Activated T-helper 1 cell treated with anti-CD3 and anti-CD28 coated beads, Interleukin-12 subunit alpha, Interleukin-12 subunit beta, Interleukin-2, Interleukin-4 antibody, amounts not matched to agents 30 ng/mL and 10 ng/mL and 1 ng/mL, durations not matched to agents 14 hours and 24 hours and 36 hours (primary cell): ENCODE measurements at places on chromosomes 6 and 20. TPM values are rescaled to one million over a fixed set of nuclear protein-coding genes. Genes with fewer than 3 reads are reported as not detected.

GRCh38 chr20:34701405-34702085 lies 2.6 kb upstream of the TP53INP2 start:
- no peak for DNase-seq

DNA sequence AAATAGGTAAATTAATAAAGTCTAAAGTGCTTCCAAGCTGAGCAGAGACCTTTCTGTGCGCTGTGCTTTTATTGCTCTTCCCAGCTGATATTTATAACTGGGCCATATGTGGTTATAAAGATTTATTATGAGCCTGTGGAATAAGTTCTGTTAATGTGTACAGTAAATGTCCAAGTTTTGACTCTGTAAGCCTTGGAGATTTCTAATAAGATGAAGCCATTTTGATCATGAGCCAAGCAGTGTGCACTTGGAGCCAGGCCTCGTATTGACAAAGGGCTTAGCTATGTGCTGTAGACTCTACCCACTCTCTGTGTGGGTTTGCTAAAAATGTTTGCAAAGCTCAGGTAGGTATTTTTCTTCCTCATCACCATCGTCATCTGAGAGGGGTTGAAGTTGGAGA lies 361.1 kb downstream of the FOXA2 start:
- DNase-seq, result no peak

DNA sequence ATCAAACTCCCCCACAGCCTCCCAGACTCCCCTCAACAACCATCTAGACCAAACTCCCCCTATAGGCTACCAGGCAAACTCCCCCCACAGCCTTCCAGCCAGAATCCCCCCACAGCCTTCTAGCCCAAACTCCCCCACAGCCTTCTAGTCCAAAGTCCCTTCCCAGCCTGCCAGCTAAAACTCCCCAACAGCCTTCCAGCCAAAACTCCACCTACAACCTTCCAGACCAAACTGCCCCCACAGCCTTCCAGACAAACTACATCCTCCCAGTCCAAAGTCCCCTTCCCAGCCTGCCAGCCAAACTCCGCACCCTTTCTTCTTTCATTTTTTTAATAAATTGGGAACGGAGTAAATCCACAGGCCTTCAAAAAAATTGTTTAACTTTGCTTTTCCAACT lies 37.4 kb upstream of the SYNDIG1 start:
- no peak for DNase-seq

- no peak for DNase-seq
These were observed 33.0 kb upstream of the SCP2D1 start for GRCh38 chr20:18780385-18781130.

GRCh38 chr6:128479048-128479666 lies 41.2 kb downstream of the PTPRK start:
- no peak for DNase-seq

GRCh38 chr20:47300071-47300470 lies 56.4 kb downstream of the ZMYND8 start:
- DNase-seq, result no peak

DNA sequence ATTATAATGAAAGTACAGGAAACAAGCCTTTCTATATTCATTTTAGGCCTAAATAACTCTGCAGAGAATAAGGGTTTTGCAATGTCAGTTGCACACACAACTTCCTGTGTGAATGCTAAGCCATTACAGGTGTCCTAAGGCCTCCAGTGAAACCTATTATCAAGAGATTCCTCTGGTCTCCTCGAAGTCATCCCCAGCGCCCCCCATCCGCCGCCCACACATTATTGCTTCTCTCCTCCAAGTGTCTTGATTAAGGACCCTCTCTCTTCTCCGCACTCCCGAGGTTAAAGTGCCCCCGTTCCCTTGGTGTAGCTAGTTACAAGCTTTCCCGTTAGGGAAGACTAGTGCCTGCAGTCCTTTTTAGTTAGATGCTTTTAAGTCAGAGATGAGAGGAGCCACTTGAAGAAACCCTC lies 1.3 kb downstream of the HIVEP2 start:
- peak; percentile 36 for DNase-seq

DNA sequence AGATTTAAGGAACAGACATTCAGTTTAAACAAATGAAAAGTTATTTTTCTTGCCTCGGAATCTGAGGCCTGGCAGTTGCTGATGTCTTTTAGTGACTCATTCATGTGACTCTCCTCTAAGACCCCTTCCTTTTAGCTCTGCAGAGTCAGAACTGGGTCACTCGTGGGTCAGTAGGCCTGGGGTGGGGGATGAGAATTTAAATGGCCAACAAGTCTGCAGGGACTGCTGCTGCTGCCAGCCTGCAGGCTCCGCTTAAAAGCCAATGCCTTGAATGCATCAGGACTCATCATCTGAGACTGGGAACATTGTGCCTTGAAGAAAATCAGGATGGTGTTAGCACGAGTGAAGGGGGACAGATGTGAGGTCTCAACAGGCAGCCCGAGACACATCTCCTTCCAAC lies 404.3 kb downstream of the CDH26 start:
- DNase-seq, result no peak

TCP11 gene
- not detected in 2 replicates for total RNA-seq

DNA sequence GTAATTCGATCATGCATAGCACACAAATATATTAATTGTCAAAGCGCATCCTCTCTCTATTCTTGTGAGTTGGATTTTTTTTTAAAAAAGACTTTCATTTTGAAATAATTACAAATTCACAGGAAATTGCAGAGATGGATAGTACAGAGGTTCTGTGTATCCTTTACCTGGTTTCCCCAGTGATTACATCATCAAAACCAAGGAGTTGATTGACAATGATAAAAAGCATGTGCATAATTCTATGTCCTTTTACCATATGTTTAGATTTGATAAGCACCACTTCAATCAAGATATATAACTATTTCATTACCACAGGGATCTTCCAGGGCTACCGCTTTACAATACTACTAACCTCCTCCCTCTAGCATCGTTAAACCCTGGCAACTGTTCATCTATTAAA lies 40.2 kb downstream of the CCN2 start:
- DNase-seq, result no peak

GRCh38 chr6:85465762-85466161 lies 15.9 kb downstream of the NT5E start:
- DNase-seq, result no peak

AKIRIN2 gene
- total RNA-seq, result 40.1 and 42.0 TPM in 2 replicates

- no peak for DNase-seq
These were observed 653 bp downstream of the NAA20 start for GRCh38 chr20:20017844-20018185.

TBXT gene
- total RNA-seq, result not detected in 2 replicates

PHF3 gene
- total RNA-seq, result 42.7 and 45.3 TPM in 2 replicates

GRCh38 chr6:161359618-161359945 lies 85.7 kb upstream of the AGPAT4 start:
- DNase-seq, result no peak

TINAG gene
- total RNA-seq, result not detected in 2 replicates

DNA sequence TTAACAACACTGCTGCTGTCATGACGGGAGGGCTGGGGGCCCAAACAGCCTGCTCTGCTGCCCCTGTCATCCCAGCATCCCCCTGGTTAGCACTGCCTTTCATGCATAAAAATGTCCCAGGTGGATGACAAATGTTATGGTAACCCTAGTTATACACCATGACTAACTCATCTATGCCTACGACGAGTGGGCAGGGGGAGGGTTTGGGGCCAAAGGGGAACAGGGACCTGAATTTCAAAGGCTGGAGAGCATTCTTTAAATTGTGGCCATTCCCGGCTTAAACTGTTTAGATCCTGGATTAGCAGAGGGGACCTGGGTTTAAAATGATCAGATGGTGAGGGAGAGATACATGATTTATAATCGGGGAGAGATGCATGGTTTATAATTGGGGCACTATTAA lies 24.4 kb downstream of the GNAS-AS1 start:
- DNase-seq, result no peak

KHDC1L gene
- not detected in 2 replicates for total RNA-seq

PHIP gene
- total RNA-seq, result 34.8 and 37.2 TPM in 2 replicates

GRCh38 chr20:21569586-21569985 lies 55.7 kb upstream of the NKX2-2 start:
- no peak for DNase-seq

- no peak for DNase-seq
These were observed 223.1 kb upstream of the PDE10A start for GRCh38 chr6:165886169-165886568.

WFDC10B gene
- not detected in 2 replicates for total RNA-seq

DNA sequence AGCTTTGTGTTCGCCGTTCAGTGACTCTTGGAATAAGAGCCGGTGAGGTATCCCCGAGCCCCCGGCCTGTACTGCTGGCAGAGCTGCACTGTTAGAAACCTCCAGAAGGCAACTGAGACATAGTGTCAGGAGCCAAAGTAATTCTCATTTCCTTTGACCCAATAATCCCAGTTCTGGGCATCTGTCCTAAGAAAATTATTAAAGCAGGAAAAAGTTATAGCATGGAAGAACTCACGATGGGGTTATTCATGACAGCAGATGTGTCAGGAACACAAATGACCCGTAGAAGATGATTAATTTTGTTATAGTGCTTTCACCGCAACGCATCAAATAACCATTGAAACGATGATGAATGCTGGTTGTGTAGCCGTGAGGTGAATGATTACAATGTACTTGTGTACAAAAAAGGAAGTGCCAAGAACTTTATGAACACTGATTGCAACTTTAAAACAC lies 20.3 kb downstream of the CYP21A2 start:
- DNase-seq, result no peak

KCNS1 gene
- total RNA-seq, result 0.49 and 0.51 TPM in 2 replicates

GRIK2 gene
- total RNA-seq, result not detected in 2 replicates

KCNQ2 gene
- total RNA-seq, result not detected in 2 replicates

DNA sequence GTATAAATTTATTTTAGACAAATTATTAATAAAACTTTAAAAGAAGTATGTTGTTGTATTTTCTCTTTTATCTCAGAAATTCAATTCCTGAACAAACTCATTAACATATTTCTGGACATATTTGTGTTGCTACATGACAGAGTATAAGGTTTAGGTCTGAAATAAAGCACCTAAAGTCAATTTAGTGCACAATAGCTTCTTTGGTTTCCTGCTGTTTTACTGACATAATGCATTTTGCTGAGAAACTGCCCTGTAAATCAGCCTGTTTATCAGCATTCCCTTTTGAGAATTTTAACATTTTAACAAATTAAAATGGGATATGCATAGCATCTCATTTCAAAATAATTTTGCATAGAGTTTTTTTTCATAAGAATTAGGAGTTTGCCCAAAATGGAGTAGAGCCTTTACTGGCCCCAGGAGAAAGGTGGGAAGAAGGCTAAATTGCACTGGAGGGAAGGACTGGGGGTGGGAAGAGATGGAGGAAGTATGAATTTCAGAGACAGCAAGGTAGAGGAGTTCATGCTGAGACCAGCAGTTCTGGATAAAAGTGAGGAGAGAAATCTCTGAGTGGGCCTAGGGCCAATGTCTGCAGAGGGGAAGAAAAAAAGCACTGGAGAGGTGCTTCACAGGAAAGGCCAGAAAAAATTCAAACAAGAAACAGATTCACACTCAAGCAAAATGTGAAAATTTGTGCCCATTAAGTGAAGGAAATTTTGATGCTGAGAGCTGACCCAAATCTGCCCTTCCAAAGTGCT lies 324.2 kb upstream of the HSF2 start:
- no peak for DNase-seq

SMPDL3A gene
- total RNA-seq, result 0.47 and 0.64 TPM in 2 replicates

COL12A1 gene
- total RNA-seq, result 0.03 TPM in 1 of 2 replicates, not detected in the other

KIAA0408 gene
- total RNA-seq, result 14.7 and 16.9 TPM in 2 replicates

BACH2 gene
- total RNA-seq, result 68.1 and 71.2 TPM in 2 replicates

TMC2 gene
- total RNA-seq, result not detected in 2 replicates

DNA sequence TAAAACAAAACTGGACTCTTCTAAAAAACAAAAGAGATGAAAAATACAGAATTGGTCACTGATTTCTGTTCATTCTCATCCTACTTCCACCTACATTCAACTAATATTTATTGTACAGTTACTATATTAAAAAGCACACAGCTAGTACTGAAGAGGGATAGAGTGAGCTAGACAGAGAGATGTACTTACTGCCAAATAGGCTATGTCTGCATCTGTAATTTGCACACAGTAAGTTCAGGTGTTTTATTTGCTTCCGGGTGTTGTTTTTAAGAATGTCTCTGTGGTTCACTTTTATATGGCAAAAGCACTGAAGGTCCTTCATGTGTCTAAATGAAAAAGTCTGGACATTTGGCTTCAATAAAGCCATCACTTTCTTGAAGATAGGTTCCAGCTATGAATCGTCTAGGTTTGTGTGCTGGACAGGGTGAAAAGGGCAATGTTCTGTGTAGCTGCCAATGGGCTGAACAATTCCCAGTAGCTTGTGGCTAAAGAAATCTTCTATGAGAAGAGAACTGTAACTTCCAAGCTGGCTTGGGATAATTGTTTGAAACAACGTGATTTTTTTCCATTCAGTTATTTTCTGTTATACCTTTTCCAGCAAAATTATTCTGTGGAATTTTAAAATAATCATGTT lies 47.3 kb downstream of the EPB41L2 start:
- no peak for DNase-seq

STMND1 gene
- not detected in 2 replicates for total RNA-seq

PDSS2 gene
- total RNA-seq, result 11.8 and 14.5 TPM in 2 replicates

- DNase-seq, result no peak
These were observed 21.1 kb downstream of the PDRG1 start for GRCh38 chr20:31930779-31931178.

GRCh38 chr6:14889188-14889587 lies 356.7 kb upstream of the JARID2 start:
- DNase-seq, result no peak

- DNase-seq, result no peak
These were observed 665.2 kb downstream of the DOK5 start for GRCh38 chr20:55140631-55141030.

DNA sequence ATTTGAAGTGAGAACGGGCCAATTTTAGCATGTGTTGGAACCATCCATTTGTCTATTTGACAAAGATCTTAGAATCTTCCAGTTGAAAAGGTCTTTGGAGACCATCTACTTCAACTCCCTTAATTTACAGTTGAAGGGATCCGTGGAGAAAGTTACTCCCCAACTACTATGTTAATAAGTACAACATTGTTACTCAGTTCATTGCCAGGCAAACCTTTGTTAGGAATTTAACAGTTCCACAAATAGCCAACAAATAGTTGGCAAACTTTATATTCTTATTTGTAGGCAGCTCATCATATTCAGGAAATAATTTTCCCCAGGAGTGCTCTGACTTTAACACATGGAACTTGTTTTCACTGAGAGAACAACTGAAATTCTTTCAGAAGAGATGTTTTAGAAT lies 81.0 kb upstream of the FLRT3 start:
- DNase-seq, result no peak

NKAPL gene
- 0.16 TPM in 1 of 2 replicates, not detected in the other for total RNA-seq

GRCh38 chr20:48295966-48296421 lies 510.7 kb upstream of the SULF2 start:
- no peak for DNase-seq

GRCh38 chr6:33592595-33593413 lies 12.7 kb upstream of the BAK1 start:
- DNase-seq, result no peak

DNA sequence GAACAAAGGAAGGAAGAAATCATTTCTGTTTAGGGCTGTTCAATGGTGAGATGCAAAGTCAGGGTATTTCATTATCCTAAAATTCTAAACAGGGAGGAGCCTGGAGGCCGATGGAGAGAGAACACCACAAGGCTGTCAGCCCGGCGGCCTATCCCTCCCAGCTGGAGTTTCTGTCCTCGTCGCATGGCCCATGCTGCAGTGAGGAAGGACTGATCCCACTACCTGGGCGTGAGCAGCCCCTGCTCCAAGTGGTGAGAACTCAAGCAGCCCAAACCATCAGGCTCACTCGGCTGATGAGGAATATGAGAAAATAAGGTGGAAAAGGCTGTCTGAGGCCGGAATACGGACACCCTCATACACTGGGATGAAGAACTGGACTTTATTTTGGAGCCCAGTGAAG lies 30.8 kb downstream of the DIDO1 start:
- no peak for DNase-seq
